ENCODE measurements at places on chromosomes 16 and 17.

- DNase-seq: no peak
Measured at GRCh38 chr17:71500761-71501555, 619.9 kb upstream of the SOX9 start.

GRCh38 chr17:48026502-48027321 lies 10.9 kb downstream of the COPZ2 start:
- DNase-seq: peak; percentile 90

DNA sequence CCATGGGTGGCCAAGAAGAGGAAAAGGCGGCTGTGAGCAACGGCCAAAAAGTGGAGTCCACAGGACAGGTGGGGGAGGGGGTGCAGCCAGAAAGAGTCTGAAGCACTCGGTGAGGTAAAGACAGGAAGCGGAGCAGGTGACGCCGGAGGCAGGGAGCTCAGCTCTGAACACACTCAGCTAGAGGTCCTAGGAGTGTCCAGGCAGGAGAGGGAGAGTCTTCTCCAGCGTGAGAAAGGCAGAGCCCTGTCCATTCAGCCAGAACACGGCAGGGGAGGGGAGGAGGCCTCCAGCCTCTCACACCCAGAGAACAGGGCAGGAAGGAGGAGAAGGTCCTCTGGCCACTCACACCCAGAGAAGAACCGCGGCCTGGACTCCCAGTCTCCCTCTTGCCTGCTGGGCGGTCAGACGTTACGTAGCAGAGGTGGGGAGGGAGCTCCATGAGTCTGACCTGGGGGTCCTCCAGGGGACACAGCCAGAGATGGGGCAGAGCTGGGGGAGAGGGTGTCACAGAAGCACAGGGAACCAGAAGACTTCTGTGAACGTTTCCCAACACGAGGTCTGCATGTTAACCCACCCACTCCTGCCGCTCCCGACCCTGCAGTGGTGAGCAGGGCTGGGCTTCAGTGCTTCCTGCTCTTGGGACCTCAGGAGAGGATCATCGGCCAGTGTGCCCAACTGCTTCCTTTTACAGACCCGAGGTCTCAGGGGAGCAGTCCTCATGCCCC lies 89.2 kb downstream of the ABR start:
- no peak for DNase-seq

DNA sequence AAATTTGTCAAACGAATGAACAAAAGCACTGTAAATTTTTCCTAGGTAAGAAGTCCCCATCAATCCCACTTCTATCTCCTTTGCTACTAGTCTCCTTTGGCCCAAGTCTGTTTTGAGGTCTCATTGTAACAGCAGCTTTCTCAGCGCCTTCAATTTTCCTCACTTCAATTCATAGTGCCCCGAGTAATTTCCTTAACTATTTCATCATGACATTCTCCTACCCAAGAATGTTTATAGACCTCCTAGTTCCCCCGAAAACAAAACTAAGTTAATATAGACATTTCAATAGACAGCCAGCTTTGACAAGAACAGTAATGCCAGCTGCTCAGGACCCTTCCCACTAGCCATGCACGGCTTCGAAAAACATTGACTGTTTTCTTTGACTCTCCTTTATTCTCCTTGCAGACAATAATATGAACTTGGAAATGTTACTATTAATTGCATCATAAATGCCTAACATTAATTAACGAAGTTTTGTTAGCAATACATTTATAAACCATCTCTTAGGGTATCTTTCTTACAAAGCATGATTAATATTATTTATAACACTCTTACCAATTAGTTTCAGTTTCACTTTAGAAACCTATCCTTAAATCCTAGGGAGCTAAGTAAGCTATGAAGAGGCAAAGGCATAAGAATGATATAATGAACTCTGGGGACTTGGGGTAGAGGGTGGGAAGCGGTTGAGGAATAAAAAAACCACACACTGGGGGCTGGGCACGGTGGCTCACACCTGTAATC lies 22.8 kb downstream of the GLG1 start:
- no peak for DNase-seq

- peak; percentile 33 for DNase-seq
Measured at GRCh38 chr16:19589771-19590302, 34.3 kb downstream of the VPS35L start.

GRCh38 chr17:59764292-59764741 lies 56.9 kb downstream of the VMP1 start:
- no peak for DNase-seq

Data from AG08396 (cell line).